ENCODE measurements at places on chromosomes 6 and 20.

GRCh38 chr6:133820208-133820607 lies 68.7 kb upstream of the TCF21 start:
- H3K27ac ChIP-seq = no peak overlapping the region
- no peak for DNase-seq
- no peaks in the 10 kb centered on the region for H3K36me3 ChIP-seq
- no peaks in the 10 kb centered on the region for H3K4me1 ChIP-seq
- no peak overlapping the region for H3K4me3 ChIP-seq
- H3K27me3 ChIP-seq = peaks cover 4% of the 10 kb centered on the region

GRCh38 chr6:37116326-37116725 lies 53.6 kb upstream of the PIM1 start:
- H3K27ac ChIP-seq = no peak overlapping the region
- DNase-seq = no peak
- peaks cover 4% of the 10 kb centered on the region for H3K4me1 ChIP-seq
- H3K4me3 ChIP-seq = no peak overlapping the region
- H3K27me3 ChIP-seq = peaks cover 13% of the 10 kb centered on the region
- no peaks in the 10 kb centered on the region for H3K36me3 ChIP-seq

DNA sequence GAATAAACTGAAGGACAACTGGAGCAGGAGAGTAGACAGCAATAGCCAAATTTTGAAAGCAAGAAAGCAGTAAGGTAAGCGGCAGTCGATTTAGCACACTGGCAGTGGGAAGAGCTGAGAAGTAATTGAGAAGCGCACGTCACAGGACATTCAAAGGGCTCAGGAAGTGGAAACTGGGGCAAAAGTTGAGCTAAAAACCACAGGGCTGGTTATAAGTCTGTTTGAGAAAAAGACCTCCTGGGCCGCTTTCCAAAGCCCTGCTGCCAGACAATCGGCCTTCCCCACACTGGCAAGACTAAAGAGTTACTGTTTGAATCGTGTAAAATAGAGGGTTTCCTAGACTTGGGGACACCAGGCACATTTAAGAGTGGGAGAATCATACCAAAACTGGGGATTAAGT lies 161.4 kb downstream of the DNAH8 start:
- no peak for DNase-seq
- peaks cover 14% of the 10 kb centered on the region for H3K27me3 ChIP-seq
- peak overlapping the region; percentile 39 for H3K27ac ChIP-seq
- H3K4me1 ChIP-seq = peaks cover 7% of the 10 kb centered on the region
- H3K4me3 ChIP-seq = no peak overlapping the region

DNA sequence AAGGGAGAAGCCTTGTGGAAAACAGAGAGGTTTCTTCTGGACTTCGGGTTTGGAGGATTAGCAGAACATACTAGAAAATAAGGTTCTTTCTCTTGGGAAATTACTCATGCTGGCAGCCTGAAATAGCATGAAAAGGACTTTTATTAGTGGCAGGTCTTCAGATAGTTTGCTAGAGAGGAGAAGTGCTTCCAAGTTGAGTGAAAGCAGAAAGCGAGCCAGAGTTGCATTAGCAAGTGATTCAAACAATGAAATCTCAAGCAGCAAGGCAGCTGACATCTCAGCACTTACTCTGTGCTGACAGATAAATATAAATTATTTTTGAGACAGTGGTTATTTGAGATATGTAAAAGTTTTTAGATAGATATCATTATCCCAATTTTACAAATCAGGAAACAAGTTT lies 91.9 kb downstream of the PLCB4 start:
- no peak overlapping the region for H3K27ac ChIP-seq
- no peak for DNase-seq
- no peaks in the 10 kb centered on the region for H3K27me3 ChIP-seq
- no peak overlapping the region for H3K4me3 ChIP-seq
- H3K36me3 ChIP-seq = no peaks in the 10 kb centered on the region
- H3K4me1 ChIP-seq = peaks cover 15% of the 10 kb centered on the region

- H3K36me3 ChIP-seq = peaks cover 57% of the 10 kb centered on the region
- no peaks in the 10 kb centered on the region for H3K27me3 ChIP-seq
- DNase-seq = no peak
- no peak overlapping the region for H3K27ac ChIP-seq
- no peak overlapping the region for H3K4me3 ChIP-seq
- peaks cover 26% of the 10 kb centered on the region for H3K4me1 ChIP-seq
These were observed 8.6 kb downstream of the MAN1A1 start for GRCh38 chr6:119340796-119341487.

- H3K4me1 ChIP-seq = peaks cover 5% of the 10 kb centered on the region
- peaks cover 31% of the 10 kb centered on the region for H3K36me3 ChIP-seq
- DNase-seq = no peak
- H3K27ac ChIP-seq = no peak overlapping the region
These were observed 34.7 kb upstream of the TIAM2 start for GRCh38 chr6:154960299-154960843.

DNA sequence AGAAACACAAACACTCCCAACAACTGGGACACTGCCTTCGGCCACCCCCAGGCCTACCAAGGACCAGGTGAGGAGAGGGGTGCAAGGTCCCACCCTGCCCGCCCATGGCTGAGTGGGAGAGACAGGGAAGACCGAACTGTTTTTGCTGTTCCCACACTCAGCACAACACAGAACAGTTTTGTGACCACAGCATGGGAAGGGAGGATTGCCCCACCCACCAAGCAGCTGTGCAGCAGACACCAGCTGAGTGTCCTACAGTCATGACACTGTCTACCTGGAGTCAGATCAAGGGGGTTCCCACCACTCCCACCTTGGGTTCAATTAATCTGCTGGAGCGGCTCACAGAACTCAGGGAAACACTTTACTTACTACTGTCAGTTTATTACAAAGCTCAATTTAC lies 73.9 kb downstream of the SNX9 start:
- DNase-seq = no peak
- H3K27ac ChIP-seq = no peak overlapping the region
- H3K36me3 ChIP-seq = peaks cover 47% of the 10 kb centered on the region

- H3K27me3 ChIP-seq = no peaks in the 10 kb centered on the region
- no peak overlapping the region for H3K4me3 ChIP-seq
- H3K36me3 ChIP-seq = no peaks in the 10 kb centered on the region
- H3K27ac ChIP-seq = no peak overlapping the region
These were observed 107.2 kb downstream of the ATP9A start for GRCh38 chr20:51660672-51661608.

DNA sequence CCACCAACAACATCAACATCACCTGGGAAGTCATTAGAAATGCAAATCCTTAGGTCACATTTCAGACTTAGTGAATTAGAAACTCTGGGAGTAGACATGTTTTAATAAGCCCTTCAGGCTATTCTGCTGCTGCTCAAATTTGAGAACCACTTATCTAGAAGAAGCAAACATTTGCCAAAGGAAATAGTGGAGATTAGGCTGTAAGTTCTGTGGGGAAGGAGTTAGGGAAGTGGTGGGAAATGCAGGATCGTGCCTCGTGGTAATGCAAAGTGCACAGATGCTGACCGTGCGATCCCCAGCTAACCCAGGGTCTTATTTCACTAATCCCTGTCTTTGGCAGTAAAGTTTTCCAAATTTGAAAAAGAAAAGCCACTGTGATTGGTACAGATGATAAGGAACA lies 328.5 kb downstream of the EPM2A start:
- H3K36me3 ChIP-seq = no peaks in the 10 kb centered on the region
- H3K4me1 ChIP-seq = no peaks in the 10 kb centered on the region

DNA sequence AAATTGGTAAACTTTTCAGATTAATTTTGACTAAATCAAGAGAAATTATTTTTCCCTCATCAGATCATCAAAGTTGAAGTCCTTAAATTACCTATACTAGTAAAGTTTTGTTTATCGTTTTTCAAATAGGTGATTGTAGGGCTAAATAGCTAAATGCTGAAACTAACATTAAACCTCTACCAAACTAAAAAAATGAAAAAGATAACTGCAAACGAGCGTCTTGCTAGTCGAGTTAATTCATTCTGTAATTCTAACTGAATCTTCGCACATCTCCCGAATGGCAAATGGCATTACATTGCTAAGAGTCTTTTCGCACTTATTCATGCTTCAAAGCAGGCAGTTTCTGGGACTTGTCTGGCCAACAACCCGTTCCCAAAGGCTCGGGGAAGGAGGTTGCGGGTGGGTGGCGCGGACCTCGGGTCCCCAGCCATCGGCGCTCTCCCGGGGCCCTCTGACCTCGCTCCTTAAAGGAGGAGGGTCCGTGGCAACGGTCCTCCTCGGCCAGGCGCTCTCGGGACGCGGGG lies 43.8 kb downstream of the POPDC3 start:
- no peaks in the 10 kb centered on the region for H3K36me3 ChIP-seq
- no peak for DNase-seq
- peaks cover 43% of the 10 kb centered on the region for H3K27me3 ChIP-seq
- H3K4me3 ChIP-seq = peak overlapping the region; percentile 75
- H3K4me1 ChIP-seq = peaks cover 13% of the 10 kb centered on the region

DNA sequence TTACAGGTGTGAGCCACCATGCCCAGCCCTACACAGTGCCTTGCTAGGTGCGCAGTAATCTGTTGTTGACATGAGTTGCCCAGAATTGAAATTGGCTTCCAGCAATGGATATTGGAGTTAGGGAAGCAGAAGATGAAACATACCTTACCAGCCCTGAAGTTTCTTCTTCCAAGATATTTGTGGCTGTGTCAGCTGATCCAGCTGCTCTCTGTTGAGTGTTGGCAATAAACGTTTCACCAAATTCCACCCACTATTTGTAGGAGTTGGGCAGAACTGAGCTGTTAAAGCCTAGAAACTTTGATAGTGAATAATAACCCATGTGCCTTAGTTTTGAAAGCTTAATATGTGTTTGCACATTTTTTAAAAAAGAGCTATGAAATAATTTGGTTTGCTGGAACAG lies 218.2 kb upstream of the SNX9 start:
- H3K27me3 ChIP-seq = no peaks in the 10 kb centered on the region
- no peak overlapping the region for H3K27ac ChIP-seq
- H3K4me3 ChIP-seq = no peak overlapping the region
- peaks cover 24% of the 10 kb centered on the region for H3K36me3 ChIP-seq
- DNase-seq = no peak

DNA sequence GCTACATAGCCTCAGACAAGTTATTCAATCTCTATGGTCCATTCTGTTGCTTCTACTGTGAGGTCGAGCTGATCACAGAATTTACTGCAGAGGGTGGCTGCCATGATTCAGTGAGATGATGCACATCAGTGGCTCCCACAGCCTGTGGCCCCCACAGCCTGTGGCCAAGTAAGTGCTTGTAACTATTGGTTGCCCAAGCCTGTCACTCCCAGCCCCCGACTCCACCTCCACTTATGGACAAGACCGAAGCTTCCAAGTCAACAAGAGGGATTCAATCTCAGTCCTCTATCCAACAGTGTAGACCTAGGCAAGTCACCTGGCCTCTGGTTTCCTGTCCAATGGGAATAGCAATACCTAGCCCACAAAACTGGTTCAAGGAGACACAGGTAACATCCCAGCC lies 8.2 kb downstream of the KCNK5 start:
- H3K4me3 ChIP-seq = no peak overlapping the region
- H3K27ac ChIP-seq = no peak overlapping the region
- H3K27me3 ChIP-seq = peaks cover 11% of the 10 kb centered on the region
- H3K36me3 ChIP-seq = peaks cover 4% of the 10 kb centered on the region
- DNase-seq = no peak
- peaks cover 19% of the 10 kb centered on the region for H3K4me1 ChIP-seq

GRCh38 chr20:10253780-10254179 lies 35.1 kb downstream of the SNAP25 start:
- H3K4me3 ChIP-seq = no peak overlapping the region
- no peak for DNase-seq
- no peaks in the 10 kb centered on the region for H3K4me1 ChIP-seq
- H3K36me3 ChIP-seq = no peaks in the 10 kb centered on the region

GRCh38 chr6:1611322-1611571 lies 1.5 kb downstream of the FOXC1 start:
- no peak overlapping the region for H3K4me3 ChIP-seq
- no peak overlapping the region for H3K27ac ChIP-seq
- no peak for DNase-seq
- peaks cover 48% of the 10 kb centered on the region for H3K27me3 ChIP-seq
- peaks cover 29% of the 10 kb centered on the region for H3K4me1 ChIP-seq
- peaks cover 5% of the 10 kb centered on the region for H3K36me3 ChIP-seq

DNA sequence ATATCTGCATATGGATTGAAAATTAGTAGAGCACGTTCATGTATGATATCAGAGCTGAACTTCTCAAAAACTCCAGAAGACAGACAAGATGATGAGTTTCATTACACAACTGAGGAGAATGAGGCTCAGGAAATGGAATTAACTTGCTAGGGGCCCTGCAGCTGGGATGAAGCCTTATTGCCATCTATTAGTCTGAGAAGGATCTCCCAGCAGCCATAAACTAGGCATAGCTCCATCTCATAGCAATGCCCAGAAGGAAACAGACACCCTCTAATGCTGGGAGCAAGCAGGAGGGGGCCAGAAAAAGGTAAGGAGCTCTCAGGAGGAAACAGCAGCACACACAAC lies 18.0 kb downstream of the TFEB start:
- peak overlapping the region; percentile 84 for H3K27ac ChIP-seq
- DNase-seq = no peak
- peaks cover 99% of the 10 kb centered on the region for H3K4me1 ChIP-seq
- peaks cover 54% of the 10 kb centered on the region for H3K36me3 ChIP-seq

- peak; percentile 85 for DNase-seq
- H3K27ac ChIP-seq = no peak overlapping the region
- no peaks in the 10 kb centered on the region for H3K27me3 ChIP-seq
- H3K4me1 ChIP-seq = peaks cover 53% of the 10 kb centered on the region
- peak overlapping the region; percentile 25 for H3K4me3 ChIP-seq
- H3K36me3 ChIP-seq = no peaks in the 10 kb centered on the region
These were observed 27.4 kb upstream of the MAPRE1 start for GRCh38 chr20:32792316-32792715.

DNA sequence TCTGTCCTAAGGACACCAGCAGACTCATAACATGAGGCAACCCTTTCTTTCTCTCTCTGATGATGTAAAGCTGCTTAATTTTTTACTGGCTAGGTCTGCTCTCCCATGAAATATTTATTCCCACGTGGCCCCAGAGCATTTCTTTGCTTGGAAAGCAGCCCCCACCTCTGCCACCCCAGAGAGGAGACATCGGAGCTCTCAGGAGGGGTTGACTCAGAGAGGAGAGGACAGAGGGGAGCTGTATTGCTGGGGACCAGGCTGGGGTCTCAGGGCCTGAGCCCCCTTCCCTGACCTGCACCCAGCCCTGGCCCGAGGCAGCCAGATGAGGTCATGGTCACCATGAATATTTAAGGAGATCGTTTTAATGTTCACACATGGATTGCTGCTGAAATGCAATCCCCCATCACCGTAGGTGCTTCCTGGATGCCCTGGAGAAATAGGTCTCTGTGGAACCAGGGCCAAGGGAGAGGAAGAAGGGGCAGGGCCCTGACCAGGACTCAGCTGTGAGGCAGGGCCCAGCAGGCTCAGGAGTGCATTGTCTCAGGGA lies 117.5 kb downstream of the DLL1 start:
- no peak overlapping the region for H3K27ac ChIP-seq
- peaks cover 5% of the 10 kb centered on the region for H3K4me1 ChIP-seq
- peaks cover 5% of the 10 kb centered on the region for H3K36me3 ChIP-seq
- H3K4me3 ChIP-seq = no peak overlapping the region
- H3K27me3 ChIP-seq = peaks cover 23% of the 10 kb centered on the region
- no peak for DNase-seq

GRCh38 chr6:54244430-54244829 lies 63.8 kb upstream of the TINAG start:
- H3K36me3 ChIP-seq = no peaks in the 10 kb centered on the region
- H3K4me1 ChIP-seq = no peaks in the 10 kb centered on the region
- H3K27me3 ChIP-seq = no peaks in the 10 kb centered on the region
- no peak overlapping the region for H3K4me3 ChIP-seq
- H3K27ac ChIP-seq = no peak overlapping the region

All from stimulated activated naive B cell treated with anti-CD40 and anti-IgM and Interleukin-4, amounts not matched to agents 10 μg/mL and 1 μg/mL and 100 μg/mL, for 72 hours (primary cell).